ENCODE measurements at places on chromosomes 2 and 18.

DNA sequence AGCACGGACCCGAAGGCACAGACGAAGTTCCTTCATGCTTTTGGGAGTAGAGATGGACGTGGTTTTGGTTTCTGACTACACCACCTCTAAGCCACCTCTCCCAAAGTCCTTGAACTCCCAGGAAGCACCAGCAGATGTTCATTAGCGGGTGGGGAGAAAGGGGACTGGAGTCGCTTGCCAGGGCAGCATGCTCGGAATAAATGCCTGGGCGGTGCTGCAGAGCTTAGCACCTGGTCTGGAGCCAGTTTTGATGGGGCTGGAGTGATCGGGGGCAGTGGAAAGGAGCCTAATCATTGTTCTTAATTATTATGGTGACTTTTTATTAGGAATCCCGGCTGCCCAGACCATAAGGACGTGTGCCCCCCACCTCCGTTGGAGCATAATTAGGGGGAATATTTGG is 220.8 kb downstream of the TFCP2L1 start:
- DNase-seq, result no peak

- no peak for DNase-seq
Measured at GRCh38 chr2:44087714-44088092, 81.0 kb upstream of the PPM1B start.

DNA sequence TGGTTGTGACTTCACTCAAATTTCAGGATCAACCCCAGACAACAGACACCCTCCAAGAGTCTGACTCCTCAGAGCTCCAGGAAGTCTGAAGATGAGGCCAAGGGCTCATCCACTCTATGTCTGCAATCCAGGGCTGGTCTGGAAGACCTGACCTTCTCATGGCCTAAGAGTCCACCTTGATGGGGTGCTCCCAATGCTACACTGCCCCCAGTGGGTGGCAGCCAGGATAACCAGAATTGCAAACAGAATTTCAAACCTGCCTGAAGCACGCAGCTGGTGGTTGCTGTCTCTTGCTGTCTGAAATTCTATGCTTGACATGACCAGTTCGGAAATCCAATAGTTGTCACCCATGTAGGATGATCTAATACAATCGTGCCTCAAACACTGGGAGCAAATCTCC is 96.0 kb downstream of the UXS1 start:
- DNase-seq, result no peak

DNA sequence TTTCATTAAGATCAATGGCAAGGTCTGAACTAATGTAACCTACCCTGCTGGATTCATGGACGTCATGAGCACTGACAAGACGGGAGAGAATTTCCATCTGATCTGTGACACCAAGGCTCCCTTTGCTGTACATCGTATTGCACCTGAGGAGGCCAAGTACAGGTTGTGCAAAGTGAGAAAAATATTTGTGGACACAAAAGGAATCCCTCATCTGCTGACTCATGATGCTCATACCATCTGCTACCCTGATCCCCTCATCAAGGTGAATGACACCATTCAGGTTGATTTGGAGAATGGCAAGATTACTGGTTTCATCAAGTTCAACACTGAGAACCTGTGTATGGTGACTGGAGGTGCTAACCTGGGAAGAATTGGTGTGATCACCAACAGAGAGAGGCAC is 82.3 kb upstream of the NDUFV2 start:
- DNase-seq, result no peak

GRCh38 chr2:6994536-6995128 is 77.4 kb downstream of the RNF144A start:
- no peak for DNase-seq

DNA sequence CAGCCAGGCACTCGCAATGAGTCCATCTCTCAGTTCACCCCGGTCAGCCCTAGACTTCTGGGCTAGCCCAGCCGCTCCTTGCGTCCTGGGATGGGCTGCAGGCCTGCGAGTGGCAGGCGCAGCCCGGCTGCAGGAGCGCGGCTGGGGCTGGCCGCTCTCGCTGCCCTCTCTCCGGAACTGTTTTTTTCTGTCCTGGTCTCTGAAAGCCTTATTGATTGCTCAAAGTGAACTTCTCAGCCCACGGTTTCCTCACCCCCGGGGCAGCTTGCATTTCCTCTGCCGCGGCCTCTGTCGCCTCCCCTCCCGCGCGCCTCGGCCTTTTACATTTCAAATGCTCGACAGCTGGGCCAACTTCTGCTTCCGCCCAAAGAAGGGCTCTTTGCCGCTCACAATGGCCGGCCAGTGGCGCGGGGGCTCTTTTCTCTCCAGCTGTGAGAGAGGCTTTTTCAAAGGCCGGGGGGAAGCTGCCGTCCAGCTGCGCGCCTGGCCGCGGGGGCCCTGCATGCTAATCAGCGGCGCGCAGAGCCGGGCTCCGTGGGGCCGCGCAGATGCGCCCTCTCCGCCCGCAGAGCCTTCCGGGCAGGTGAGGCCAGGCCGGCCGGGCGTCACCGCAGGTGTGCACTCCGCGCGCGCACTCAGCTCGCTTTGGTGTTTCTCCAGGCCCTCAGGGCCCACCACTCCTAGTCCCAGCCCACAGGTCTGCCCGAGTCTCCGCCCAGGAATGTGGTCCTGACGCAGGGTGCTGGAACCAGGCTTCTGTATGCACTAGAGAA is 513.8 kb downstream of the RNF144A start:
- peak; percentile 68 for DNase-seq

DNA sequence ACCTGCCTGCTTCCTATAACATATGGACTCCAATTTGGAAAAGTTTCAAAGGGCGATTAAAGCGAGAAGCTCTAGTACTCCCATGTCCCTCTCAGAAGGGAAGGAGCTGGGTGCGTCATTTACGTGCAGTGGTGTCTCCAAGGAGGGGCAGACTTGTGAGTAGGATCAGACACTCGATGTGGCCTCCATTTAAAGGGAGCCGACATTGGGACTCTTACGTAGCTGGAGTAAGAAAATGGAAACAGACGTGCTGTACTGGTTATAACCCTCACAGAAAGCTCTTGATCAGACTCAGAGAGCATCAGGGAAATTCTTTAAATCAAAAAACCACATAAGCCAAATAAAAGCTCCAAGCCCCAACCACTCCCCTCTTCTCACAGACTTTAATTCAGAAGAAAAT is 198.5 kb downstream of the KLHL29 start:
- DNase-seq, result no peak

- no peak for DNase-seq
Measured at GRCh38 chr2:218799990-218800389, 18.0 kb downstream of the CYP27A1 start.

DNA sequence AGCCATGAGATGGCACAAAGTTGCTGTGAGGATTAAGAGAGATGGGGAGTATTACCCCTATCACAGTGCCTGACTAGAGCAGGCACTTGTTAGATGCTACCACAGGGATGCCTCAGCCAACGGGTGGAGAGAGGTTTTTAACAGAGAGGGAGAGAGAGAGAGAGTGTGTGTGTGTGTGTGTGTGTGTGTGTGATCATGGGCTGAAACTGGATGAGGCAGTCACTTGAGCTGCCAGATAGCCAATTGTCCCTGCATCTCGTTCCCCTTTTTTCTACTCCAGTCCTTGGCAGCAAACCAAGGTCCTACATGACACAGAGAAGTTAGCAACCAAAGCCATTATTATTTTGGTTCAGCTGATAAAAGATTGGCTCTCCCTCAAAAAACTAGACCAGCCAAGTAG is 3.0 kb downstream of the CD8A start:
- peak; percentile 38 for DNase-seq

GRCh38 chr2:74693213-74693612 is 39.2 kb downstream of the SEMA4F start:
- DNase-seq, result no peak

DNA sequence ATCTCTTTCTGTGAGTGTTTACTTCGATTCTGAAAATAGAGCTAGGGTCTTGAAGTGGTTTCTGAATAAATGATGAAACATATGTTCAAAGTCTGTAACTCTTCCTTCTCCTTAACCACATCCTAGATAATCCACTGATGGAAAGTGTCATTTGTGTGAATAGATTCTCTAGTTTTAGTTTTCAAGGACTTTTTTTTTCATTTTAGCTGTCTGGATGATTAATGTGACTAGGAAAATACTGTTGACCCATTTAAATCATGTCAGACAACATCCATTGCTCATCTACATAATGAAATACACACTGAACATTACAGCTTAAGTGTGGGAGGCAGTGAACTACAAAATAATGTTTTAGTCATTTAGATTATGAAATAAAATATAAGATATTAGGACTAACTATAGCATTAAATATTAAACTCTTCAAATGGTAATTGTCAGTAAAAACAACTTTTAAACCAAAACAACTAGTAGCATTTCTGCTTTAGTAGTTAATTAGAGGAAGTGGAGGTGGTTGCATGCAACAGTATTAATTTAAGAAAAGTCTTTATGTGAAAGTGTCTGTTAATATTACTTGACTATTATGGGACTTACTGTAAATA is 39.1 kb upstream of the DLX1 start:
- no peak for DNase-seq

DNA sequence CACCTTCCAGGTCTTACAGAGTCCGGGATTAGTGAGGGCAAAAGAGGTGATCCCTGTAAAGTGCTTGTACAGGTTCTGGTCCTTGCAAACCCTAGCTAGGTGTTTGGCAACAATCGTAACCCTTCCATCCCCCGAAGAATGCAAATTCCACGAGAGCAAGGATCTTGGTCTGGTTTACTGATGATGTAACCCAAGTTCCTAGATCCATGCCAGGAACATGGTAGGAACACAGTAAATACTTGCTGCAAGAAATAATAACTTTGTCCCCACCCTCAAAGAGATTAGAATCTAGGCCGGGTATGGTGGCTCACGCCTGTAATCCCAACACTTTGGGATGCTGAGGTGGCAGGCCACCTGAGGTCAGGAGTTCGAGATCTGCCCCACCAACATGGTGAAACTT is 6.8 kb upstream of the NEU2 start:
- no peak for DNase-seq

All from left ventricle myocardium superior (tissue), 1 donor.